Smooth muscle cell of the brain vasculature (primary cell): ENCODE measurements at places on chromosomes 13 and 19.
A peak's percentile ranks its signal among the peaks of the same experiment; 100 is the strongest.

DNA sequence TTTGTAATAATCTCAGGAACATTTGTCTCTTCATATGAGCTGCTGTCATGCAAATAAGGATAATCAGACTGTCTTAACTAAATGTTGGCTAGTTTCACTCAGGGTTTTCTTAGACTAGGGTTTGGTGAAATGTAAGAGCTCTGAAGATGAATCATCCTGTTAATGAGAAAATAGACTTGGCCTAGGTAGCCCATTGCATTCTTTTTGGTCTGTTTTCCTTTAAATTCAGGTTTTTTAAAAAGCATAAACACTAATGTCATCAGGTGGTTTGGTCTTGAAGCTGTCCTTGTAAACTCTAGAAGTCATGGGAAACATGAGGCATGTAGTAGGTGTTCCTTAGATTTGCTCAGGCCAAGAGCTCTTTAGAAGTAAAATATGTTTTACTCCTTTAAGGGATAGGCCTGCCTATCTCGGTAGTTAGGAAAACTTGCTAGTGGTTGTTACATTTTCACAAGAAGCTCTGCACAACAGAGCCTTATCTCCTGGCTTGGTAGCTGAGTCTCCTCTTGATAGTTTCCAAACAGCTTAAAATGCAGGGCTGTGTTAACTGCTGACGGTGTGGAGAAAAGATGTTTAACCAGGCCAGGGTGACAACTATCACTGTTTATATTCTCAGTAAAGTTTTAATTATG lies 62.0 kb upstream of the C1QTNF9B start:
- DNase-seq: no peak

DNA sequence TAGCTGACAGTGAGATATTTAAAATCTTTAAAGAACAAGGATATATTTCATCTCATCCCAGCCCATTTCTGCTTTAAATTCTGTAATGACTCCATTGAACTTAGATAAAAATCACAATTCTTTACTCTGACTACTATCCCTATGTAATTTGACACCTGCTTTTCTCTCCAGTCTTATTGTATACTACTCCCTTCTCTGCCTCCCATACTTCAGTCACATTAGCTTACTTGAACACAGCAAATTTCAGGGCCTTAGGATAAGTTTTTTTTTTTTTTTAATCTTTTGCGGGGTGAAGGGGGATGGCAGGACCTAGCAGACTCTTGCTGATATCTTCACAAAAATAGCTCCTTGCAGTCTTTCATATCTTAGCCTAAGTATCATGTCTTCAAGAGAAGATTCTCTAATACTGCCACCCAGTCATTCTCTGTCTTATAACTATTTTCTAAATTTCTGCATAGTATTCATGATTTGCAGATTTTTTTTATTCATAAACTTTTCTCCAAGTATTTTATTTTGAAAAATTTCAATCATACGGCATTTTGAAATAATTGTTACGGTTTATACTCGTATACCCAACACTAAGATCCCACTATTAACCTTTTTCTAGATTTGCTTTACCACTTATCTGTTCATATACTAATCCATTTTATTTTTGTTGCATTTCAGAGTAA lies 151.4 kb downstream of the PCCA start:
- no peak for DNase-seq

GRCh38 chr19:19040417-19040816 lies 7.0 kb downstream of the ARMC6 start:
- no peak for DNase-seq

- DNase-seq: no peak
These were observed 14.9 kb downstream of the DPF1 start for GRCh38 chr19:38209152-38209551.

DNA sequence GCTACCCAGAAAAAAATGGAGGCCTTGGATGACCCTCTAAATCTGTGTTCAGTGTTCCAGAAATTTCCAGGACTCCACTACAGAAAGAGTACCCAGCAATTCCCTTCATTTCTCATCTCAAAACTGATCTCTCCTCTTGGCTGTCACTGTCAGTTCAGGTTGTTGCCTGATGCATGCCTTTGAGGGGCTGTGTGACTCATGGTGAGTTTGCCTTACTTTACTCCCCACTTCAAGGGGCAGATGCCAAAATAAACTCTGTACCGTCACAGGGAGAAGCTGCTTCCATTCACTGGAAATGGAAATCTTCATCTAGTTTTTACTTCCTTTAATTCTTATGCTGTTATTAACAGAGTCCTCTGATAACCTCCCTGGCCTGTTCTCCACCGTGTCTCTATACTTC lies 1075.0 kb downstream of the DIAPH3 start:
- no peak for DNase-seq

DNA sequence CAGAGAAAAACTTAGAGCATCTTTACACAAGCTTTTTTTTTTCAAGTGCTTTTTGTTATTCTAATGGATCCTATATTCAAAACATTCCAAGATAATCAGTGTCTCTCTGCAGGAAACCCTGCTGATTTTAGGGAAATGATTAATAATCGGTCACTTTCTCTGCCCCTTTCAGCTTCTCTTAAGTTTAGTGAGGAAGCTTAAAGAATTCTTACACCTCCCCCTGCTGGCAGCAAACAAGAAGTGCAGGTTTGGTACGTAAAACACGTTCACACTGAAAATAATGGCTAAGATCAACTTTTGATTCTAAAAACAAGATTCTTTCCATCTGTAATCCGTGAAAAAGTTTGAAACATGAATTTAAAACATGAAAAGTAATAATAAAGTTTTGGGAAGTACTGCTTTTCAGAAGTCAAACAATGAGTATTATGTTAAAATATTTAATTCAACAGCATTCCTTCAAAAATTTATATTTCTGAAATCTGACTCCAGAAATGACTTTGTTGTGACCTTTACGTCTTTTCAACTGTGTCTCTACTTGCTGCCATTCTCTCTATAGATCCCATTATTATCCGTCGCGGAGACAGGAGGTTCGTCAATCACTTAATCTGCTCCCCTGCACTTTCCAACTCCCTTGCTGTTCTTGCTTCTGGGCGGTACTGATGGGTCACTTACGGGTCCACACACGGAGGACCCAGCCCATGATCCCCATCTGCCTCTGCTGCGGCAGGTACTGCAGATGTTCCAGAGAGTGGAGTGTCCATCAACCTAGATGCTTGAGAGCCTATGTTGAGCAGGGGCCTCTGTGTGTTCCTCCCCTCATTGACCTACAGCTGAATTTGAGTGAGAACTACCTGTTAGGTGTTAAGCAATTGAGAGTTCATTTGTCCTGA lies 203.1 kb upstream of the EDNRB start:
- peak; percentile 32 for DNase-seq

DNA sequence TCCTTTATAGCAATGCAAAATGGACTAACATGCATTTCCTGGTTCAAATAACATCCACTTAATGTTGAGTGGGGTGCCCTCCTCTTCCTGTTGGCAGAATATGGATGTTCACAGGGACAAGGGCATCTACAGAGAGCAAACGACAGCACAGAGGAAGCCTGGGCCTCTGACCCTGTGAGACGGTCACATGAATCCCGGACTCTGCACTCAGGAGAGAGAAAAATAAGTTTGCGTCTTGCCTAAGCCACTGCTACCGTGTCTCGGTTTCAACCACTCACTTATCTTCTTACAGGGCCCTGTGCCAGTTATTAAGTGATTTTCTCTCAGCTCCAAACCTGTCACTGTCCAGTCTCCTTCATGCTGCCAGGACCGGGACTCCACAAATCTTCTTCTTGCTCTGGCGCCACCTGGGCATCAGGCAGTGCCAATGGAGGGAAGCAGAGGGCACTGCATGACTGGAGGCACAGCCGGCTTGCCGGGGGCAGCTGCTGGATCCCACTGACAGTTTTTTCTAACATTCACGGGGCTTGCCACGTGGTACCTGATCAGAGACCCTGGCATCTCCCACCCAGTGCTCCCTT lies 11.8 kb downstream of the LIG1 start:
- no peak for DNase-seq

DNA sequence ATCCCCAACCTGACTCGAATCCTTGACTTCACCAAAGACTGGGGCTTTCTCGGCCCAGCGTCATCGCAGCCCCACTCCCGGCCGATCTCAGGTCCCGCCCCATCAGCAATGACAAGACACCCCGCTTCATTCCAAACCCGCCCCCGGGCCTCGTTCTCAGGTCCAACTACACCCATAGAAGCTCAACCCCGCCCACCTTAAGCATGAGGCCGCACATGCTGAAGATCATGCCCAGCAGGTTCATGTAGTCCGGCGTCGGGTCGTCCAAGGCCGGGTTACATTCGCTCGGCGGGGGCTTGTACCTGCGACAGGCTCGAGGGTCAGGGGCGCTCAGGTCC lies 2.3 kb downstream of the WDR83 start:
- no peak for DNase-seq

GRCh38 chr13:75635828-75636435 lies at the start of gene LMO7:
Gene LMO7 (plus strand): TSS chr13:75636330. CDS start chr13:75636658, 328 bp downstream.
- DNase-seq: no peak
